ENCODE measurements at places on chromosomes 5 and 9.

GRCh38 chr9:981491-981898, 5.0 kb downstream of the DMRT3 start:
- DNase-seq: no peak

DNA sequence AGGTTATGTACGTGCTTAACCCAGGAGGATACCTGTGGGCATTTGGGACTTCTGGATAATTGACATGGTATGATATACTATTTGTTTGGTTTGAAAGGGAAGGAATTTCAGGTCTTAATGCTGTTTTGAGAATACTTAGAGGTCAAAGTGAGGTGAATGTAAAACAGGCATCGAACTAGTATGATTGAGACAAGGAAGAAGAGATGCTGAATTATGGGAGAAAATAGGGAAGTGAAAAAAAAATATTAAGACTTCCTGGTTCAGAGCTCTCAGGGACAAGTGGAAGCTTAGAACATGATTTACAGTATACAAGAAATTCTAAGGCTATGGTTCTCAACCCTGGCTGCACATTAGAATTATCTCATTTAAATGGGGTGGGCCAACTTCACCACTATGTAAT, 115.3 kb downstream of the CD180 start:
- no peak for DNase-seq

DNA sequence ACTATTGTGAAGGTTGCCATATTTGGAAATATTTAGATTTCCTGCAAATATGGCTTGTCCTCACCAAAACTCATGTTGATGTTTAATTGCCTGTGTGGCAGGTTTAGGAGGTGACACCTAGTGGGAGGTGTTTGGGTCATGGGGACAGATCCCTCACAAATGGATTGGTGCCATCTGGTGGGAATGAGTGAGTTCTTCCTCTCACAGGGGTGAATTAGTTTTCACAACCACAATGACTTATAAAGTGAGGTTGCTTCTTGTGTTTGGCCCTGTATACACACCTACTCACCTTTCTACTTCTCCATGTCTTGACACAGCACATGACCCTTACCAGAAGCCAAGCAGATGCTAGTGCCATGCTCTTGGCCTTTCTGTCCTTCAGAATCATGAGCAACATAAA, 41.1 kb downstream of the ISOC1 start:
- DNase-seq: peak; percentile 23

DNA sequence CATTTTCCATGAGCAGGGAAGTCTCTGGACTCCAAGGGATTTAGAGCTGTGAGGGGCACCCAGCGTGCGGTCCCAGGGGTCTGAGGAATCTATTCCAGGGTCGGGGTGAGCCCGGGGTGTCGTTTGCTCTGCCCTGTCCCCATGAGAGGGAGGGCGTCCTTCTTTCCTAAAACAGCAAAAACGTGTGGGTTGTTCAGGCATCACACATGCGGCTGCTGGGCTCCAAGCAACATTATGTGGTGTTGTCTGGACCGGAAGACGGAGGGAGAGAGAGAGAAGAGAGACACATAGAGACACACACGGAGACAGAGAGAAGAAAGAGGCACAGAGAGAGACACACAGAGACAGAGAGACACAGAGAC, 42.7 kb upstream of the COL5A1 start:
- DNase-seq: no peak

GRCh38 chr9:27192291-27192960, 83.4 kb downstream of the TEK start:
- DNase-seq: no peak

DNA sequence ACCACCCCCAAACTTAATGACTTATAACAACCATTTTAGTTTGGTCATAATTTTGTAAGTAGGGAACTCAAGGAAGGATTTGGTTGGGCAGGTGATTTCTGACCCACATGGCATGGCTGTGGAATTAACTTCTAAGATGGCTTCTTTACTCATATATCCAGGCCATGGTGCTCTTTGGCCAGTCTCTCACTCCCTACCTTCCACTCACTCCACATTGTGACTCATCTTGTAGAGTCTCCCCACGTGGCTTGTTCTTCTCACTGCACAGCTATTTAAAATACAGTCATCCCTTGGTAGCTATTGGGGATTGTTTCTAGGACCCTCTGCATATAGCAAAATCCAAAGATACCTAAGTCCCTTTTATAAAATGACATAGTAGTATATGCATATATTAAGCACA, 76.6 kb upstream of the MAST4 start:
- no peak for DNase-seq

DNA sequence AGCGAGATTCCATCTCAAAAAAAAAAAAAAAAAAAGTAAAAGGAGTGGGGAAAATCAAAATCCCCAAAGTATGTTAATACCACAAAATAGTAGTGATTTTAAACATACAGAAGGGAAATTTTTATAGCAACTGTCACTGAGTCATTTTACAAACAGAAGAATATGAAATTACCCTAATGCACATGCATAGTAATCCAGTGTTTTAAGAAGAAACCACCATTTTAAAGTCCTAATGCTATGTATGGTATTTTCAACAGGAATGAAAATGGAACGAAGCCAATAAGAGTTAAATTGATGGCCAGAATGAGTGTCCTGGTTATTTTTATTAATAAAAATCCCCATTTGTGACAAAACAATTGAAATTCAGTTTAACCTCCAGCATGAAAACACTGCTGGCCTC, 26.7 kb upstream of the NXNL2 start:
- no peak for DNase-seq

- no peak for DNase-seq
Observed at GRCh38 chr5:69136293-69136692, 30.7 kb upstream of the CCNB1 start.

DNA sequence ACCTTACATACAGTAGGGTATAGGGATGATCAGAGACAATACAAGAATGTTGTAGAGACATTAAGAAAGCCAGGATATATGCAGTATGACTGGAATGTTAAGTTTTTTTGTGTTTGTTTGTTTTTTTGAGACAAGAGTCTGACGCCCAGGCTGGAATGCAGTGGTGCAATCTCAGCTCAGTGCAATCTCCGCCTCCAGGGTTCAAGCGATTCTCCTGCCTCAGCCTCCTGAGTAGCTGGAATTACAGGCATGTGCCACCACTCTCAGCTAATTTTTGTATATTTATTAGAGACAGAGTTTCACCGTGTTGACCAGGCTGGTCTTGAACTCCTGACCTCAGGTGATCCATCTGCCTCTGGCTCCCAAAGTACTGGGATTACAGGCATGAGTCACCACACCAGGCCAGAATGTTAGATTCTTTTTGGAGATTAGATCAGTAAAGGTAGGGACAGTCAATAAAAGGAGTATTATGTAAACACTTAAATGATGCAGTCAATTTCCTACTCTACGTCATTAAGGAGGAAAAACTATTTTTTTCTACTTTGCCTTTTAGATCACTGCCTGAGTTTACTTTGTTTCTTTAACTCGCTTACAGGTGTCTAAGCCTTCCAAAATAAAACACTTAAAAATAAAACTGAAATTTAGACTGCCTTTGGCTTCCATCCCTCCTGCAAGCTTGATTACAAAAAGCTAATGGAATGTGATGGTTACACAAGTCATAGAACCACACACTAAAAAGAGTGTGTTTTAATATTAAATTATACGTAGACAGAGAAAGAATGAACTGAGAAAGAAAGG, 6.8 kb upstream of the HNRNPA0 start:
- no peak for DNase-seq

- DNase-seq: no peak
Observed at GRCh38 chr5:38371596-38371995, 113.2 kb downstream of the EGFLAM start.

DNA sequence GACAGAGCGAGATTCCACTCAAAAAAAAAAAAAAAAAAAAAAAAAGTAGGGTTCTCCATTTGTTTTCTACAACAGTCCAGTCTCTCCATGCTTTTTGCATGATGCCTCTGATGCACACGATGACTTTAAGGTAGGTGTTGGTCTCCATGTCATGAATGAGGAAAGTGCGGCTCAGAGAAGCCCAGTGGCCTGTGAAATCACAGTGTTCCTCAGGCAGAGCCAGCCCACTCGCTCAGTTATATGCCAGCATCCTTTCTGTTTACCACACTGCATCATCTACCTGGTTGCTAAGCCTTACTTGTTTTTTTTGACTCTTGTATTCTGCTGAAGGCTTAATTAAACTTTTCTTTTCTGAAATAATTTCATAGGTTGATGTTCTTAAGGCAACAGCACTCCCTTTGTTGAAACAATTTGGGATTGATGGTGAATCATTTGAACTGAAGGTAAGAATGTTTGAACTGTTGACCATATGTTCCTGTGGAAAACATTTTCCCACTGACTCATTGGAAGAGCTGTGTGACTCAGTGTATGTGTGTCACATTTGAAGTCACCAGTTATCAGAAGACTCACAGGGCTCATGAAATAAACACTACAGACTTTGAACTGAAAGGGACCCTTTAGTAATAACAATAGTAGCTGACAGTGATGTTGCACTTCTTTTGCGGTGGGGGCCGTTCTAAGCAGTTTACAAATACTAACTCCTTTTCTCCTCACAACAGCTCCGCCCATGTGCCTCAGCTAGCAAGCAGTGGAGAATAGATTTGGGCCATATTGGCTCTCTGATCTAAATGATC, 40.2 kb downstream of the RCL1 start:
- DNase-seq: peak; percentile 92

GRCh38 chr5:541539-542318, 17.5 kb upstream of the SLC9A3 start:
- DNase-seq: no peak

DNA sequence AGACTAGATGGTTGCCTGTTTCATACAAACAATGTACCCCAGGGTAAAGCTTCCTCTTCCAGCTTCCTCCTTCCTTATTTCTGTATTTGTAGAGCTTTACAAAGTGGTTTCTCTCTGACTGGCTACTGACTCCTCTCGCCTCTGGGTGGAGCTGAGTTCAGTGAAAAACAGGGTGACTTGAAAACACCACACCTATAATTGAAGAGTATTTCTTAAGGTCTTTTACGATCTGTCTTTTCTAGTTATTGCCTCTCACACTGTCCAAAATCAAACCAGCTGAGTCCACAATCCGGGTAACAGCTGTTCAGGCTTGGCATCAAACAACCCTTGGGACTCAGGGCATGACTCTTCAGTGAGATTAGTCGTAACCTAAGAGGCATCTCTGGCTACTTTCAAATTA, 200.4 kb downstream of the ARRDC3 start:
- DNase-seq: peak; percentile 16
